ENCODE measurements at places on chromosomes 2 and 18.

- peak; percentile 39 for DNase-seq
Measured at GRCh38 chr2:149552226-149552625, 35.3 kb downstream of the MMADHC start.

- no peak for DNase-seq
Measured at GRCh38 chr18:32358075-32358474, 112.6 kb downstream of the GAREM1 start.

GRCh38 chr2:31729442-31730092 is 148.8 kb upstream of the SRD5A2 start:
- no peak for DNase-seq

GRCh38 chr18:58300867-58301266 is 256.8 kb downstream of the NEDD4L start:
- DNase-seq, result no peak

- no peak for DNase-seq
Measured at GRCh38 chr2:169090133-169090820, 20.9 kb downstream of the DHRS9 start.

GRCh38 chr2:175624785-175625184 is 377.3 kb downstream of the LNPK start:
- DNase-seq, result no peak

DNA sequence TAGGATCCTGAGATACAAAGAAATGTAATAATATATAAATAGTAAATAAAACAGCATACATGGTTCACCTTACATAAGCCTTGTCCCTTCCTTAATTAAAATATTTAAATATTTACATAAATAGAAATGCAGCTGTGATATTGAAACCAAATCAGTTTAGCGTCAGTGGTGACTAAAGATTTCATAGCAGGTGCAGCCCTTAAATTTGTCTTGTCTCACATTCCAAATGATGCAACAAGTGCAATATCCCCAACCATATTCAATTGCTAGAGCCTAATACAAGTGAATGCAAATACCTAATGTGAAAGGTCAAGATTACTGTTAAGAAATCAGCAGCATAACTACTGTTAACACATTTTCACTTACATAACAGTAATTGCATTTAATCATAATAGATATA is 539.5 kb downstream of the NYAP2 start:
- no peak for DNase-seq

All from skin of body (tissue), 3 donors.